Left lung (tissue), 14 donors: ENCODE measurements at places on chromosomes 12 and 14. TPM values are rescaled to one million over a fixed set of nuclear protein-coding genes. Genes with fewer than 3 reads are reported as not detected.

DNA sequence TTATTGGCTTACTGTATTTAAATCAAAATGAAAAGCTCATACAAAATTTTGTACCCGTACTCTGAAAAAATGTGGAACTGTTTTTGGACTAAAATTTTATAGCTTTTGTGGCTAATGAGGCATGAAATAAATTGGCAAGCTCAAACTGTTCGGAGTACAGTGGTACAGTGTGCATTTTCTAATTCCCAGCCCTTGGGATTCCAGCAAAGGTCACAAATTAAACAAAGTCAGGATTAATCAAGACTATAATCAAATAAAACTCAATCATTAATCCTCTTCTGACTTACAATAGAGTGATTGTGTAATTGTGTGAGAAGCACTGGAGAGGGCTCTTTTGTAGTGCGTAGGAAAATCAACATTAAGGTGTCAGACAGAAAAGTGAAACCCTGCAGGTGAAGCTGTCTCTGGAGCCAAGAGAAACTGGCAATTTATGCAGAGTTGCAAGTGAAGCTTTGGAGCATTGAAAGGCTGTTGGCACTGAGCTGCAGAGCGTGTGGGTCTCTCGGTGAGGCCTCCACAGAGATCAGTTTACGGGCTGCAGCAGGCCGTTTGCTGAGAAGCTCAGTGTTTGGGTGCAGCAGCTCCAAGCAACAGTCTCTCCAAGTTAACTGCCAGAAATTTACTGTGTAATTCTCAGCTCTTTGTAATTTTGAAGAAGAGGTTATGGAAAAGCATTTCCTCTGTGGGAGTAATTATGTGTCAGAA, 275.9 kb downstream of the FBXL14 start:
- DNase-seq = peak; percentile 46

- DNase-seq = no peak
Observed at GRCh38 chr12:119869720-119870119, 7.4 kb downstream of the CIT start.

DNA sequence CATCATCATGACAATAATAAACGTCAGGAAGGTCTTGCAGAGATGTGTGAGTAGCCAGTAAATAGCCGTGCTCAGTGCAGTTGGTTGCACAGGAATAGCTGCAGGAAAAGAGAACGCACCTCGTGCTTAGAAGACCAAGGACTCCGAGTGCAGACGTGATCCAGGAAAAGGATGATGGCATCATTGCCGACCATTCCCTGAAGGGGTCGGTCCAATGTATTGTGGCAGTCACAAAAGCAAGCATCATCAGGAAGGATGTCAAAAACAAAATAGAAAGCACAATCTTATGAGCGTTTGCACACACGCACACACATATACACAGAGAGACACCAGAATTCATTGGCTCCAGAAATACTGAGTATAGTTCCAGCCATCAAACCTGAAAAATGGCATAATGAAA, 12.8 kb downstream of the DUSP6 start:
- DNase-seq = no peak

GRCh38 chr12:820336-820735, 68.0 kb downstream of the WNK1 start:
- no peak for DNase-seq

GRCh38 chr14:59037620-59038019, 150.8 kb upstream of the DAAM1 start:
- DNase-seq = no peak

DNA sequence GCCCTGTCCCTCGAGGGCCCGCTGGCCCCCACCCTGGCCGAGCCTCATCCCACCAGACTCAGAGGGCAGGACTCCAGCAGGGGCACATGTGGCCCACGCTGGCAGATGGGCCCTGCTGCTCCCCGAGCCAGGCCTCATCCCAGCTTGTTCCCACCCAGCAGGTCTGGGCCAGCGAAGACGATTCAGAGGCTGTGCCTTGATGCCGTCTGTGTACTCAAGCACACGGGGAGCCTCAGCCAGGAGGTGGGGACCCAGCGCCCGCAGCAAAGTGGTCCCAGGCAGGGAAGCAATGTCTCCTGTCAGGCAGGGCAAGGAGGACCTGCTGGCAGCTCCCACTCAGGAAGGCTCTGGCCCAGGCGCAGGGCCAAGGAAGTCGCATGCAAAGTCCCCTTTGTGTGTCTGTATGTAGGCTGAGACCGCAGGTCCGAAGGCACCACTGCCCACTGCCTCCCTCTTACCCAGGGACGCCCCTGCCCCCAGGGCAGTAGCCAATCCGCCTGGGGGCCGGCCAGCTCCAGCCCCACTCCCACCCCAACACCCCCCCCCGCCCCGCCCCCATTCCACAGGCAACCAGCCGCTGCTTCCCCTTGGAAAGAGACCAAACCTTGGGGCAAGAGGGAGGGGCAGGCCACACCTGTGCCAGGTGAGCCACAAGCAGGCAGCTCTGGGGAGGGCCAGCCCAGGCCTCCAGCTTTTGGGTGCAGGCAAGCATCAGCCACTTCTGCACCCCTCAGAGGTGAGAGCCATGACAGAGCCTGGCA, 9.4 kb downstream of the DEGS2 start:
- no peak for DNase-seq

- DNase-seq = no peak
Observed at GRCh38 chr12:47942614-47943225, 20.7 kb upstream of the TMEM106C start.

DNA sequence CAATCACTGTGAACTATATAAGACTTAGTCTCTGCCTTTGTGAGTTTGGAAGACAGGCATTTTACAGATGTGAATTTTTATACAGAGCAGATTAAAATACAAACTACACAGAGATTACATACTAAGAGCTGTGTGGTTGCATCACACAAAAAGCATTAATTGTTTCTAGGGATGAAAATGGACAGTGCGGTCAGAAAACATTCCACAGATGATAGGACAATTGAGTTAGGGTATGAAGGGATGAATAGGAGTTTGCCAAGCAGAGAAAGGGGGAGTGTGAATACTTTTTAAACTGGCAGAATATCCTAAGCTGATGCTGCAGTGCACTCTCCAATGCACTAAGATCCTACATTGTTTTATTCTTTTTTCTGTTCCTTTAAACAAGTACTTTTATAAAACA, 345.8 kb downstream of the VRK1 start:
- DNase-seq = no peak

DNA sequence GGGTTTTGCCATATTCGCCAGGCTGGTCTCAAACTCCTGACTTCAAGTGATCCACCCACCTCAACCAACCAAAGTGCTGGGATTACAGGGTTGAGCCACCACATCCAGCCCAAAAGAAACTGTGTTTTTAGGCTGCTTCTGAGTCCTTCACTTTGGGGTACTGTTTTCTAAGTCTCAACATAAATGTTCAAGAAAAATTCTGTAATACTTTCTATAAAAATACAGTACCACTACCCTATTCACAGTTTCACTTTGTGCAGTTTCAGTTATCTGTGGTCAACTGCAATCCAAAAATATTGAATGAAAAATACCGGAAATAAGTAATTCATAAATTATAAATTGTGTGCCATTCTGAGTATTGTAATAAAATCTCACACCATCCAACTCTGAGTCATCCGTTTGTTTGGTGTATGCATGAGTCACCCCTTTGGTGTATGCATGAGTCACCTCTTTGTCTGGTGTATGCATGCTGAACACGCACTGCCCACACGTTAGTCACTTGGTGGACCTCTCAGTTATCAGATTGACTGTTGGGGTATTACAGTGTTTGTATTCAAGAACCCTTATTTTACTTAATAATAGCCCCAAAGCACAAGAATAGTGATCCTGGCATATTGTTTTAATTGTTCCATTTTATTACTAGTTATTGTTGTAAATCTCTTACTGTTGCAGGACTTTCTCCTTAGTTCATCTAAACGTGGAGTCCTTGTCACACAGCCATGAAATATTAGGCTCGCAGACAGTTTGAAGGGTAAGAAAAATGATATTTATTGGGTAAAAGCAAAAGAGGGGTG, 190.2 kb downstream of the FSCB start:
- no peak for DNase-seq

DNA sequence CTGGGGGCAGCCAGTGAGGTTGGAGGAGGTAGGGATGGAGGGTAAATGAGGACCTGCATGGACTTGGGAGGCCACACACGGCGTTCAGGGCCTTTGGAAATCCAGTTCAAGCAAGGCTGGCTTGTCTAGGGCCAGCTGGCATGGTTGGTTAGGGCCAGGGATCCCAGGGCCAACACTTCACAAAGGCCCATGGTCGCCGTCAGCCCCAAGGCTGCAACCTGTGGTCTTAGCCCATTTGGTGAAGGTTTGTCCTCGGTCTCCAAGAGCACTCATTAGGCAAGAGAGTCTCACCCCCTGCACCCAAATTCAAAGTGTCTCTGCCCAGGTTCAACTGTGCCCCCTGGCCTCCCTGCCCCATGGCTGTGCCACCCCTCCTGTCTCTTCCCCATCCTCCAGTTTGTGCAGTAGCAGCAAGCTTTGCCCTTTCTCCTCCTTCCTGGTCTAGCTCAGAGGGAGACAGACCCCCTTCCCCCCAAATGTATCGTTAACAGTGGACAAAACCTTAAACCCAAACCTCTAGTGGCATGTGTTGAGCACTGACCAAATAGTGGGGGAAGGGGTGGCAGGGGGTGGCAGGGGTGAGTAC, 94.1 kb downstream of the NINJ2 start:
- no peak for DNase-seq

GRCh38 chr14:87935081-87935828, 57.7 kb downstream of the GALC start:
- DNase-seq = no peak

DNA sequence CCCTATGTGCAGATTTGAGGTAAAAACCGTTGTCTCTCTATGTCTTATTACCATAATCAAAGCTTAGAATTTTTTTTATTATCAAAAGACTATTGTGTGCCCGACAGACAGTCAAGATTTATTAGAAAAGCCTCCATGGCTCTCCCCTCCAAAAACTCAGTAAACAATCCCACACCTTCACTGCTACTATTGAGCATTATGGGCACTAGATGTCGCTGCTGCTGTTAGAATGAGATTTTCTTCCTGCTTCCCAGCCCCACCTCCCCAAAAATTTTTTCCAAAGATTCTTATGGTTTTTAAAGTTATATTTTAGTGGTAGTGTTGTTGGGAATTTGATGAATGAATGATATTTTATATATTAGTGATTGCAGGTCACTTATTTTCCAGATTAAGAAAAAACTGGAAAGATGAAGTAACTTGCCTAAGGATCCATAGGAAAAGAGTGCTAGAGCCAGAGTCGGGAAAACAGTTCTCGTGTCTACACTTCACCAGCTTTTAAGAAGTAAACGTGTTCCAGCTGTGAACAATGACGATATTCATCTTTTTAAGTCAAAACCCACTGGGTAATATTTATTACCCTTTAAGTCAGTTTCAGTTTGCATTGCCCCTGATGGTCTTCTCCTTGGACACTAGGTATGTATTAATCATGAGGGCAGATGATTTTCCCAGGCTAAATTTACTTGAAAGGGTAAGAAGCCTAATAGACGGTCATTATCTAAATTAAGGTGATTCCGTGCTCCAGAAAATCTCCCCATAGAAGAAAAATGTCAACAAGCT, 12.2 kb upstream of the FOXG1 start:
- DNase-seq = no peak

DNA sequence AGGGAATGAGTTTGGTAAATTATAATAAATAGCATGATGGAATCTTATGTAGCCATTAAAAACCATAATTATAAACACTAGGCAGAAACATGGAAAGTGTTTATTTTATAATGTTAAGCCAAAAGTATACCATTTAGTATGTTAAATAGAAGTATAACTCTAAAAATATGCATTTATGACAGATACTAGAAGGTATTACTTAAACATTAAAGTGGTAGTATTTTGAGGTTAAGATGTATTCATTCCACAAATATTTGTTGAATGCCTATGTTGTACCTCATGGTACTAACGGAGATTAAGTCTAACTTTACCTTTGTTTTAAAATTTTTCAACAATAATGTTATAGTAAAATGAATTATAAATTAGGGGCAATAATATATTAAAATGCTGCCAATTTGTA, 24.1 kb downstream of the TTC8 start:
- no peak for DNase-seq

- DNase-seq = no peak
Observed at GRCh38 chr12:123726962-123727361, 14.8 kb downstream of the ATP6V0A2 start.

GRCh38 chr12:96578526-96579125, 89.2 kb downstream of the CFAP54 start:
- DNase-seq = peak; percentile 67

DNA sequence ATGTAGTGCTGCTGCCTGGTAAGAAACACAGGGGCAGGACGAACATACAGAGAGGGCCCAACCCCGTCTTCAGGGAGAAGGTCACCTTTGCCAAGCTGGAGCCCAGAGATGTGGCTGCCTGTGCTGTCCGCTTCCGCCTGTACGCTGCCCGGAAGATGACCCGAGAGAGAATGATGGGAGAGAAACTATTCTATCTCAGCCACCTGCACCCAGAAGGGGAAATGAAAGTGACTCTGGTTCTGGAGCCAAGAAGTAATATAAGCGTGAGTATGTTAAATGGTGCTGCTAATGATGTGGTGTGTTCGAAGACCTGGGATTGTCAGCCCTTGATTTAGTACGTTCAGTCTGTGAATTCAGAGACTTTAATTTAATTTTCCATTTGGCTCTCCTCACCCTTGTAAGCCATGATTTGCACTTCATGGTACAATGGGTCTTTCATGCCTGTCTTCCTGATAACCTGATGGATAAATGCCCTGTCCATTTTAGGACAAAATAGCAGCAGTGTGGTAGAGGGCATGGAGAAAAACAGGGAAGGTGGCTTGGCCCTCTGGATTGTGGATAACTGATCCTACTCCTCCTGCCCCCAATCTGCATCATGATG, 318.9 kb downstream of the SNAPC1 start:
- DNase-seq = no peak

- DNase-seq = no peak
Observed at GRCh38 chr14:92254786-92255185, 68.2 kb upstream of the SLC24A4 start.

The RCOR1 gene
- 33.2 TPM for total RNA-seq

The DLK1 gene
- total RNA-seq = not detected

The ADGRD1 gene
- 70.2 TPM for total RNA-seq

The TAS2R42 gene
- total RNA-seq = not detected

The HPD gene
- total RNA-seq = 2.1 TPM

The KRT78 gene
- total RNA-seq = not detected

The FGF23 gene
- not detected for total RNA-seq

The CMA1 gene
- not detected for total RNA-seq

The TPH2 gene
- total RNA-seq = not detected

The ARMH4 gene
- 9.7 TPM for total RNA-seq

The LYZ gene
- 394 TPM for total RNA-seq

The NINJ2 gene
- 13.0 TPM for total RNA-seq

The DHRS2 gene
- 0.26 TPM for total RNA-seq
